ENCODE measurements at places on chromosomes 2 and 18.

DNA sequence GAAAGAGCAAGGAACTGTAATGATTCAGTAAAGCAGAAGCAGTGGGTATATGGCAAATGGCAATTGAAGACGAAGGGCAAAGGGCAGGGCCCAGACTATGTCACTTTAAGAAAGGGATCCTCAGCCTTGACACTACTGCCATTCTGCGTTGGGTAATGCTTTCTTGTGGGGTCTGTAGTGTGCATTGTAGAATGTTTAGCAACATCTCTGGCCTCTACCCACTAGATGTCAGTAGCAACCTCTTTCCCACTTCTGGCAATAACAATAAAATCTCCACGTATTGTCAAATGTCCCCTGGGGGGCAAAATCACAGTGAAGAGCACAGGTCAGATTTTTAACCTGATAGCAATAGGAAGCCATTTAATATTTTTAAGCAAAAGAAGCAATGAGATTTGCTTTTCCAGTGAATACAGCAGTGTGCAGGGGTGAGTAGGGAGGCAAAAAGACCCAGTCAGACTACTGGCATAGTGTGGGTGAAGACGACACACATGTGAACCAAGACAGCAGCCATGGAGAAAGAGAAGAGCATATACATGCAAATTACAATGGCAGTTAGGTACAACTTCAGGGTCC lies 209.5 kb downstream of the DYM start:
- DNase-seq, result no peak

- no peak for DNase-seq
These were observed 612.1 kb downstream of the ZEB2 start for GRCh38 chr2:143907801-143908200.

- no peak for DNase-seq
These were observed 1058.3 kb upstream of the TMEFF2 start for GRCh38 chr2:193253014-193253530.

DNA sequence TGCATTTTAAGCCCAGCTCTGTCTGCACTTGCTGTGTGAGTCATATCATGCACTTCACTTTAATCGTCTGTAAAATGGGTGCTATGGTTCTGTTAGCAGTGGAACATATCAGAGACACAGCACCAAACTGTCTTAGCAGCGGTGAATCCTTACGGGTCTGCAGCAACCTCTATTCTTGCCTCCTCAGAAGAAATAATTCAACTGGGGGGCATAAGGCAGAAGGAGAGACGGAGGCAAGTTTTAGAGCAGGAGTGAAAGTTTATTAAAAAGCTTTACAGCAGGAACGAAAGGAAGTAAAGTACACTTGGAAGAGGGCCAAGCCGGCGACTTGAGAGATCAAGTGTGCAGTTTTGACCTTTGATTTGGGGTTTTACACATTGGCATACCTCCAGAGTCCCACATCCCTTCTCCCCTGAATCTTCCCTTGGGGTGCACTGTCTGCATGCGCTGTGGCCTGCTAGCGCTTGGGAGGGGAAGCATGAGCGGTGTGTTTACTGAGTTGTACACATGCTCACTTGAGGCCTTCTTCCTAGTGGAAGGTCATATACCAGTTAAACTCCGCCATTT lies 109.8 kb downstream of the DDX1 start:
- no peak for DNase-seq

GRCh38 chr18:57954935-57955334 lies 89.1 kb upstream of the NEDD4L start:
- DNase-seq, result no peak
